ENCODE measurements at places on chromosomes 5 and 9. TPM values are rescaled to one million over a fixed set of nuclear protein-coding genes. Genes with fewer than 3 reads are reported as not detected.

The C5orf58 gene
- total RNA-seq: 1.4 TPM

The DDX4 gene
- total RNA-seq: not detected

The RAB3C gene
- 11.5 TPM for total RNA-seq

The BSPRY gene
- 5.1 TPM for total RNA-seq

The OTULIN gene
- 35.8 TPM for total RNA-seq

The LTC4S gene
- 3.7 TPM for total RNA-seq

Data from H9 (cell line).